H1 (cell line): ENCODE measurements at places on chromosomes 2 and 18. TPM values are rescaled to one million over a fixed set of nuclear protein-coding genes. Genes with fewer than 3 reads are reported as not detected.

DNA sequence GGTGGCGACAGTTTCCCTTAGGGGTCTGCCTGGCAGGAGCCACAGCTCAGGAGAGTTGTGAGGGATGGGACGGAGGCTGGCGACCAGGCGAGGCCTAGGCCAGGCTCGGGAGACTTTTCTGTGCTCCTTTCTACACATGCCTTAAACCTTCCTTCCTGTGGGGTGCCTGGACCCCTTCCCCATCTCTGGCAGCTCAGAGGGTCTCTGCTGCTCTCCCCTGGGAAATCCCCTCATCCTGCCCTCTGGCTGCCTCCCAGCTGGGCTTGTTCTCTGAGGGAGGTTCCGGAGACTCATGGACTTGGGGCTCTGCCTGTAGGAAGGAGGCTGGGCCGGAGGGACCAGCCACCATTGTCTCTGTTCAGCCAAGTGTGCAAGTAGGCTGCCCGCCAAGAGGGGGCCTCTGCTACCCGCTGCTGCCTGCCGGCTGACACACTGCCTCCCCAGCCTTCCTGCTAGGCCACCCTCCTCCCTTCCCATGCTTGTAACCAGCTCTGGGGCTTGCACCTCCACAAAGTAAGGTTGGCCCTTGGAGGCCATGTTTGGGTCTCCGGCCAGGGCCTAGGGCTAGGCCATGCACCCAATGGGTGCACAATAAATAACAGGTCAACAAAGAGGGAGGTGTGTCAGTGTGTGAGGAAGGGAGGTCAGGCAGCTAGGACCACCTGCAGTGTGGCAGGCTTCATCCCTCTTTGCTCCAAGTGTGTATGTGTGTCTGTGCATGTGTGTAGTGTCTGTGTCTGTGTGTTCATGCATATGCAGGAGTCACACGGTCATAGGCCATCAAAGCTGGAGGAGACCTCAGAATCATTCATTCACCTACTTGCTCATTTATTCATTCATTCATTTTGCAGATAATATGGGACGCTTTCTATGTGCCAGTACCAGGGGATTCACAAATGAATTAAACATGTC lies 28.8 kb downstream of the PSD4 start:
- H3K36me3 ChIP-seq = no peaks in the 10 kb centered on the region
- H3K27ac ChIP-seq = no peak overlapping the region
- no peak overlapping the region for H3K4me3 ChIP-seq
- H3K4me1 ChIP-seq = no peaks in the 10 kb centered on the region; the same call in 1 of the 2 replicates
- H3K27me3 ChIP-seq = no peaks in the 10 kb centered on the region

GRCh38 chr2:200297989-200298388 lies 8.5 kb upstream of the SPATS2L start:
- DNase-seq = no peak
- no peaks in the 10 kb centered on the region for H3K4me1 ChIP-seq
- peaks cover 3% of the 10 kb centered on the region for H3K27me3 ChIP-seq
- no peak overlapping the region for H3K4me3 ChIP-seq

DNA sequence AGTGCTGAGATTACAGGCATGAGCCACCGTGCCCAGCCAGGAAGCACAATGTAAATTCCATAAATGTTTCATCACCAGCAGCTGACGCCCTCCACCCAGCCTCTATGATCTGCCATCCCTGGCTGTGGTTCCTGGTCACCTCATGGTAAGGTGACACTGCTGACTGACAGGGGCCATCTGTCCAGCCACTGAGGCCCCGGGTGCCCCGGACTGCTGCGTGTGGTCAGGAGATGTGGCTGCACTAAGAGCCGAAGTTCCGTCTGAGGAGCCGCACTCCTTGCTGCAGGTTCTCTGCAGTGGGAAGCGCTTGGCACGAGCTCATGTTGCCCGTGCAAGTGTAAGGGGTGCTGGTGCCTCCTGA lies 10.9 kb downstream of the NTSR2 start:
- H3K27ac ChIP-seq = no peak overlapping the region
- no peaks in the 10 kb centered on the region for H3K4me1 ChIP-seq
- DNase-seq = no peak
- no peaks in the 10 kb centered on the region for H3K36me3 ChIP-seq
- H3K27me3 ChIP-seq = no peaks in the 10 kb centered on the region

GRCh38 chr2:235267251-235267650 lies 226.6 kb upstream of the AGAP1 start:
- DNase-seq = no peak
- no peaks in the 10 kb centered on the region for H3K36me3 ChIP-seq
- no peak overlapping the region for H3K4me3 ChIP-seq
- H3K27me3 ChIP-seq = no peaks in the 10 kb centered on the region
- H3K4me1 ChIP-seq = no peaks in the 10 kb centered on the region
- H3K27ac ChIP-seq = no peak overlapping the region

GRCh38 chr2:21317131-21317530 lies 193.4 kb downstream of the TDRD15 start:
- no peaks in the 10 kb centered on the region for H3K27me3 ChIP-seq
- no peak overlapping the region for H3K4me3 ChIP-seq
- peak; percentile 15 for DNase-seq
- no peak overlapping the region for H3K27ac ChIP-seq

Gene ESCO1
- total RNA-seq = 44.6 and 48.3 TPM in 2 replicates

Gene SCTR
- total RNA-seq = not detected in 2 replicates

GRCh38 chr2:215002500-215002899 lies 135.9 kb downstream of the ABCA12 start:
- DNase-seq = no peak
- H3K36me3 ChIP-seq = no peaks in the 10 kb centered on the region
- no peak overlapping the region for H3K27ac ChIP-seq

DNA sequence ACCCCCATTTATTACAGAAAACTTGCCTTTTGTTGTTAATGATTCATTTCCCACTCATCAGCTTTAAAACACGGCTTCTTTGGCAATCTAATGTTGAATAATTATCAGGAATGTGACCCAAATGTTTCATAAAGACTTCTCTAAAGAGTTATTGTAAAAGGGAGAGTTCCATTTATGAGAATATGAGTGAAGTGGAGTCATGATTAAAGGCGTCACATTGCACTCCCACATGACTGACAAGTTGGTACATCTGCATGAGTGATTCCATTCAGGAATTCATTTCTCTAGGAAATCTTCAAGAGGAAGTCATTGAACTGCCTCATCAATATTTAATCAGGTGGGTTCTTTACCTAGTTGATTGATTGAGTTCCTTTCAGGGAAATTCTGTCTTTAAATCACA lies 184.8 kb downstream of the LNPK start:
- no peaks in the 10 kb centered on the region for H3K27me3 ChIP-seq
- no peak overlapping the region for H3K27ac ChIP-seq
- DNase-seq = no peak
- no peak overlapping the region for H3K4me3 ChIP-seq
